ENCODE measurements at places on chromosomes 7 and 10.
A peak's percentile ranks its signal among the peaks of the same experiment; 100 is the strongest.

DNA sequence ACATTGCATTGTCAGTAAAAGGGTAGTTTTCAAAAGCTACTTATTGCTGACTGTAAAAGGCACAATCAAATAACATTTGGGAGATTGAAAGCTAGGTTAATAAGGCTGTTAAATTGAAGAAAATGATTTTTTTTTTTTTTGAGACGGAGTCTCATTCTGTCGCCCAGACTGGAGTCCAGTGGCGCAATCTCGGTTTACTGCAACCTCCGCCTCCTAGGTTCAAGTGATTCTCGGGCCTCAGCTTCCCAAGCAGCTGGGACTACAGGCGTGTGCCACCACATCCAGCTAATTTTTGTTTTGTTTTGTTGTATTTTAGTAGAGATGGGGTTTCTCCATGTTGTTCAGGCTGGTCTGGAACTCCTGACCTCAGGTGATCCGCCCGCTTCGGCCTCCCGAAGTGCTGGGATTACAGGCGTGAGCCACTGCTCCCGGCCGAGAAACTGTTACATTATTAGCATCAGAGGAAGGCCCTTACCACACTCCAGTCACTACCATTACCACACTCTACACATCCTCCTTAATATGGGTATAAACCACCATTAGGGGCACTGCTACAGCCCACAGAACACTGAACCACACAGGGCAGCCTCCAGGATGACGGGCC, 1.0 kb downstream of the CYP51A1 start:
- no peak for DNase-seq

GRCh38 chr7:118076564-118076963, 107.4 kb upstream of the LSM8 start:
- DNase-seq: no peak

DNA sequence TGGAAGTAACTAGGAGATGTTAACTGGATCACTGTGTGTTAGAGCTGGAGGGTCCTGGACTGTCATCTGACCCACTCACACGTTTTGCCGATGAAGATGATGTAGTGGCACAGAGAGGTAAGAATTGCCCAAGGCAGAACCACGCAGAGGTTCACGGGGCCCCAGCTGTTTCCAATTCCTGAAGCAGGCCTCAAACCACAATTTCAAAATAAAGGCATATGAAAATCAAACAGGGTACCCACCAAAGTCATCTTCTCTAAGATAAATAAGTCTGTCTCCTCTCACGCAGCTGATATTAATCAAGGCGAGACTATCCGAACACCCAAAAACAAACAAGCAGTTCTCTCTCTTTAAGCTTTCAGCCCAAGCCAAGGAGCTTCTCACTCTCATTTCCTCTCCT, 113.3 kb upstream of the JCAD start:
- no peak for DNase-seq

DNA sequence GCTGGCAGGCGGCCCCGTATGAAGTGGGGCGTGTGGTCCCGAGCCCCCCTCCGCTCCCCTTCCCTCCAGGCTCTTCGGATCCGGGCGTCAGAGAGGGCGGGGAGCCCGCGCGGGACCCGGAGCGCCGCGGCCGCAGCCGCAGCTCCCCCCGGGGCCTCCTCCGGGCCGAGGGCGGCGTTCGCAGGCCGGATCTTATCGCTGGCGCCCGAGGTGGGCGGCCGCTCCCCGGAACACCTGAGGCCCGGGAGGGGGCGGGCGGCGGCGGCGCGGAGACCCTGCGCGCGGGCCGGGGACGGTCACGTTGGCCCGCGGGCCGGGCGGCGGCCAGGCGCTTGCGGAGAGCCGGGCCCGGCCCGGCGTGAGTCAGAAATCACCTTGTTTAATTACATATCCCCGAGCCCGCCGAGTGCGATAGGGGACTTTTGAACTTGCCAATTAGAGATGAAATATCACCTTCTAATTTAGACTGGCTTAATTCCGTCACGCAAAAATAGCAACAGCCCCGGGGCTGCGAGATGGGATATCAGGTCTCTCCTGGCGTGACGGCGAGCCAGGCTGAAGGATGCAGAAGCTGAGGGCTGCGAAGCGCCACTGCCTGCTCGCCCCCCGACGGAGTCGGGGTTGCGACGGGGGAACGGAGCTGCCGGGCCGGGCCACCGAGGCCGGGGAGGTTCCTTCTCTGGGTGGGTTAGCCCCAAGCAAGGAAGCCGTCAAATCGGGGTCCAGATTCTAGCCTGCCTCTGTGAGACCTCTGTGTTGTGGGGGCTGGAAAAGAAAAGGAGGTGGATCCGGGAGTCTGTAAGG, 43.4 kb downstream of the LDB3 start:
- peak; percentile 63 for DNase-seq

DNA sequence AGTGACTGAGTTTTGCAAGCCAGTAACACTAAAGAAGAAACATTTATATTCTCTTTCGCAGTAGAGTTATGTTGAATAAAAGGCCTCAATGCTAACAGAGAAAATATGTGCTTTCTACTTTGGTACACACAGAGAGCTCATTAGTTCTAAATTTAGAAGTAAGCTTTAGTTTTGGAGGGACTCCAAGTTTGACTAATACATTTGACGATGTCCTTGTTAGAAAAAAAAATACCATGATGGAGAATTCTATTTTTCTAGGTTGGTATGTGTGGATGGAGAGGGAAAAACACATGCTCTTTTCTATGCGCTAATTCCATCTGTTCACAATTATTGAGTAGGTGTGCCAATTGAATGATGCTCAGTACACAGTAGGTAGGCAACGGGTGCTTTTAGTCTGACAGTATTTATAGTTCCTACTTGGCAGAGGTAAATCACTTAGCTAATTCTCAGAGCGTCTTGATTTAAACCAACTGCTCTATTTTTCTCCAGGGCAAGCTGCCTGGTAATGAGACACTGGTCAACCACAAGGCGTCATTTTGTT, 327.2 kb upstream of the AKR1E2 start:
- DNase-seq: no peak

DNA sequence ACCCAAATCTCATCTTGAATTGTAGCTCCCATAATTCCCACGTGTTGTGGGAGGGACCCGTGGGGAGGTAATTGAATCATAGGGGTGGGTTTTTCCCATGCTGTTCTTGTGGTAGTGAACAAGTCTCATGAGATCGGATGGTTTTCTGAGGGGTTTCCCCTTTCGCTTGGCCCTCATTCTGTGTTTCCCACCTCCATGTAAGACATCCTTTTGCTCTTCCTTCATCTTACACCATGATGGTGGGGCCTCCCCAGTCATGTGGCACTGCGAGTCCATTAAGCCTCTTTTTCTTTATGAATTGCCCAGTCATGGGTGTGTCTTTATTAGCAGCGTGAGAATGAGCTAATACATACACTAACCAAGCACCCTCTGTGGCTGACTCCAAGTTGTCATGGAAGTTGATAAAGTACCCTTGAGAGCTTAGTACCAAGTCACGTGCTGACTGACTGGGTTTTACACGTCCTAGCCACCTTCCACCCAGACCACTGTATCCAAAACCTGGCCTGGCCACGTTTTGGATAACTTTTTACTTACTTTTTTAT, 614.4 kb downstream of the SDK1 start:
- no peak for DNase-seq

- no peak for DNase-seq
Observed at GRCh38 chr10:23139677-23140076, 44.3 kb downstream of the MSRB2 start.

DNA sequence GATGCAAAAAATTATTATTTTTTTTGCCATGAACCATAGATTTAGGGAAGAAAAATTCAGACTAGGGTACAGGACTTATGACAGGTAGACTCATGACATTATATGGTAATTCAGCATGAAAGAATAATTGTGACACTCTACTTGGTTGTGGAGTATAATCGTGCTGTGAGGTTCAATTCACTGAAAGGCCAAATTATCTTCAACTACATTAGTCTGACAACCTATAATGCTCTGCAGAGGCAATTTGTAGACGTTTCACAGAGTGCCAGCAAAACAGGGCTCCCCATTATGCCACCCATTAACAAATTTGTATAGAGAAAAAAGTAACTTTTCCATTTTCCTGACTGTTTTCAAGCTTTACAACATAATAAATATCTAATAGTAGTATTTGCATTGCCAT, 292.6 kb downstream of the LRMDA start:
- DNase-seq: no peak

- no peak for DNase-seq
Observed at GRCh38 chr7:45574416-45574668, 174 bp downstream of the ADCY1 start.

- DNase-seq: no peak
Observed at GRCh38 chr10:23200997-23201652, 9.0 kb downstream of the PTF1A start.

DNA sequence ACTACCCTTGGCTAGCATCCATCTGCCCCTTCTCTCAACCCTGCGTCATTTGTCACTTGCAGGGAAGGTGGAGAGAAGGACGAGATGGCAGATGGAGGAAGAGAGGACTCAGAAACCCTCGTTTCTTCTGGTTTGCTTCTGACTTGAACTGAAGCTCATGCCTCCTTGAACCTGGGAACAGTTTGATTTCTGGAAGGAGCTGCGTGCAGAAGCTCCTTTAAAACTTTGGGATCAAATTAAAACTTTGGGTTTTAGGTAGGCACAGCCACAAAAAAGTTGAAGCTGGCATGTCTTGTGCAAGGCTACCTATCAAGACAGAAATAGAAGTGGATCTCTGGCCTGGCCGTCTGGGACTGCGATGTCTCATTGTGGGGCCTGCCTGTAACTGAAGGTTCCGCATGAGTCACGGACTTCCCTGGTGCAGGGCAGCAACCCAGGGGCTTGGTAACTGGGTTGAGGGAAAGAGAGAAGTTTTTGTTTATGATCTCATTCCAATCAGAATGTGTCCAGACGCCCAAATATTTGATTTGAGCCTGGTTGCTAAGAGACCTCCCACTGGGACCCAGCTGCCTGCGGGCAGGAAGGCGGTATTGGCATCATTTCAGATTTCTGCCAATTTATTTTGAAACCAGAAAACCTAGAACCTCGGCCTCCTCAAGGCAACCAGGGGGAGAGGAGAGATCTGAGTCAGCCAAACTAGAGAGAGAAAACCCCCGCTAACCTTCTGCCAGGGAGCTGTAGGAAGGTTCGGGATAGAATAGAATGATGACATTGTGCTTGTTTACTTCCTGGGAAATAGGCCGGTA, 15.8 kb upstream of the CAMK1D start:
- no peak for DNase-seq

DNA sequence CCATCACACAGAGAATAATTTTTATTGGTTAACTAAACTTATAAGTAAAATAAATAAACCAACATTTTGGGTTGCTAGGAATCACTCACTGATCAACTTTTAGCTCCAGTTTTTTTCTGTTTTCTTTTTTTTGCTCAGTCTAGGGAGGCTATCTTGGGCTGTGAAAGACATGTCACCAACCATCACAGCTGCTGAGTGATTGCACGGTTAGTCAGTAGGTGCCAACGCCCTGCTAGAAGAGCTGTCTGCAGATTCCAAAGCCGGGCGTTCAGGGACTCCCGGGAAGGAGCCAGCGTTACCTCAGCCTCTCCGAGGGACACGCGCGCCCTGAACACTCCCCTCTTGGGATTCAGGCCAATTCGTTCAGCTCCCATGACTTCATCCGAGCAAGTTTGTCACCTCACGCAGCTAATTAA, 604 bp upstream of the STAM start:
- DNase-seq: peak; percentile 36

- no peak for DNase-seq
Observed at GRCh38 chr7:69060516-69060915, 537.8 kb upstream of the AUTS2 start.

DNA sequence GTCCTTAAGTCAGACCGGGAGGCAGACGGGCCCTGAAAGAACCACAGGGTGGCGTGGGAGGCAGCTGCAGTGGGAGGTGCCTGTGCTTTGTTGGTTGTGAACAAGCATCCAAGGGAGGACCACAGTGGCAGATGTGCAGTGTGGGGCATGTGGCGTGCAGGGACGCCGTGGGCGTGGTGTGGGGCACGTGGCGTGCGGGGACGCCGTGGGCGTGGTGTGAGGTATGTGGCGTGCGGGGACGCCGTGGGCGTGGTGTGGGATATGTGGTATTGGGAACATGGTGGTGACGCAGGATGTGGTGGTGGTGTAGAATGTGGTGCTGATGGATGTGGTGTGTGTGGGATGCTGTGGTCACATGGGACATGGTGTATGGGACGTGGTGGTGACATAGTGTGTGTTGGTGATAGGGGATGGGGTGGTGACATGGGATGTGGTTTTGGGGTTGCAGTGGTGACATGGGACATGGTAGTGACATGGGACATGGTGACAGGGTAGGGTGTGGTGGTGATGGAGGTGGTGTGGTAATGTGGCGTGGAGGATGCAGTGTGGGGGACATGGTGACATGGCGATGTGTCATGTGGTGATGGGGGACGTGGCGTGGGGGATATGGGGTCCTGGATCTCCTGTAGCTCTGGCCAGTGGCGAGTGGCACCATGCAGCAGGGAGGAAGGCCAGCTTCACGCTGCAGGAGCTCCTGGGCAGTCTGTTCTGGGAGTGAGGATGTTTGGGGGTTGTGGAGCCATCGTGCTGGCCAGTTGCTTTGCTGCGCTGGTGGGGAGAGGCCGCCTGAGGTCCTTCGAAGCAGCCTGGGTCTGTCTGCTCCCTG, 78.8 kb downstream of the INPP5A start:
- peak; percentile 47 for DNase-seq

- DNase-seq: no peak
Observed at GRCh38 chr7:135179321-135179925, 8.9 kb upstream of the CYREN start.

- DNase-seq: no peak
Observed at GRCh38 chr10:8378198-8378983, 323.9 kb downstream of the GATA3 start.

DNA sequence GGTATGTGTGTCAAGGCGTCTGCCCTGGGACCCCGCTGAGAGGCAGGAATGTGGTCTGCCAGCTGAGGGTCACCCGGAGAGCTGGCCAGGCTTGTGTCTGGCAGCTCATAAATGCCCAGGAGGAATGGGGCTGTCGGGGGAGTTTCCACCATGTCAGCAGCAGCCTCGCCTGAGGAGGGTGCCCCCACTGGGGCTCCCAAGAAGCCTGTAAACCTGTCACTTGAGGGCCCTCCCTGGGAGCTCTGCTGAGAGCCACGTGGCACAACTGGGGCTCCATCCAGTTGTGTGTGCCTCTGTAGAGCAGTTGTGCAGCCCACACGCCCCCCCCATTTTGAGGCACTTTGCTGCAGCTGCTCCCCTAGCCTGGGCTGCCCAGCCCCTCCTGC, 70.6 kb downstream of the NEURL1 start:
- DNase-seq: no peak

DNA sequence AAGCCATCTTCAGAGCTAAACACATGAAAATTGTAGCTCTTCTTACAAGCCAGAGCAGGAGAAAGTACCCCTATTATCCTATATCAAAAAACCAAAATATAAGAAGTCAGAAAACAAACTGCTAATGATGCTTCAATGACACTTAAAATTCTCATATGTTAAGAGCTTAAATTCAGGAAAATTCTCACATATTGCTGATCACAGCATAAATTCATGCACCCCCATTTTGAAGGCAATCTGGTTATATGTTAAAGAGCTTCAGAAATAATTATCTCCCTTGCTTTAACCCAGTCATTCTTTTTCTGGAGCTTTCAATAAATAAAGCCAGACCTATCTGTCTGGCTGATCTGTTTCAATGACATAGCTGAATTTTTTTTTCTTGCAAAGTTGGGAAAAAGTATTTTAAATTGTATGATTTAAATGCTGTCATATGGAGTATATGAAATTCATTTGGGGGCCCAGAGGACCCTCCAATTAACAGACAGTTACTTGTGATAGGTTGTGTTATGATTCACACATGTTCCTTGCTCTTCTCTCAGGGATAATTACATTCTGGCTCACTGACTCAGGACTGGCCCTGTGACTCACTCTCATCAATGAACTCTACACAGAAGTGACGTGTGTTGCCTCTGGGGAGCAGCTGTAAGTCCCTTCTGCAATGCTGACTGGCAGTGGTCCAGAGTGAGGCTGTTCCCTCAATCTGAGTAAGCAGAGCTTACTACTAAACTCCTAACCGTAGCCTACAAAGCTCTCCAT, 85.2 kb downstream of the HGF start:
- DNase-seq: no peak

All from activated naive CD4-positive, alpha-beta T cell treated with anti-CD3 and anti-CD28 coated beads, Interleukin-2, amount 50 U/mL, for 16 hours (primary cell).